H1 (cell line): ENCODE measurements at places on chromosomes 2 and 18. TPM values are rescaled to one million over a fixed set of nuclear protein-coding genes. Genes with fewer than 3 reads are reported as not detected.

- no peak for DNase-seq
Observed at GRCh38 chr2:17363846-17364245, 154.4 kb downstream of the RAD51AP2 start.

The RNF149 gene
- total RNA-seq: 21.9 and 28.2 TPM in 2 replicates

- peak; percentile 49 for DNase-seq
Observed at GRCh38 chr2:234135750-234136221, 85.3 kb downstream of the SPP2 start.

DNA sequence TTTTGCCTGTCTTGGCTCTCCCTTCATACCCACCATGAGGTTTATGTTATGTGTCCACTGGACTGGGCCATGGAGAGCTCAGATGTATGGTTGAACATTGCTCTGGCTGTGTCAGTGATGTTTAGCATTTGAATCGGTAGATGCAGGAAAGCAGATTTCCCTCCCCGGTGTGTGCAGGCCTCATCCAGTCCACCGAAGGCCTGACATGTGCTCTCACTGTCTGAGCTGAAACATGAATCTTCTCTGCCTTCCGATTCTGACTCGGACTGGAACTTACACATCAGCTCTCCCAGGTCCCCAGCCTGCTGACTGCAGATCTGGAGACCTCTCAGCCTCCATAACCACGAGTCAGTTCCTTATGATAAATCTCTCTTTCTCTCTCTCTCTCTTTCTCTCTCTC lies 72.4 kb upstream of the SLC66A3 start:
- DNase-seq: no peak

DNA sequence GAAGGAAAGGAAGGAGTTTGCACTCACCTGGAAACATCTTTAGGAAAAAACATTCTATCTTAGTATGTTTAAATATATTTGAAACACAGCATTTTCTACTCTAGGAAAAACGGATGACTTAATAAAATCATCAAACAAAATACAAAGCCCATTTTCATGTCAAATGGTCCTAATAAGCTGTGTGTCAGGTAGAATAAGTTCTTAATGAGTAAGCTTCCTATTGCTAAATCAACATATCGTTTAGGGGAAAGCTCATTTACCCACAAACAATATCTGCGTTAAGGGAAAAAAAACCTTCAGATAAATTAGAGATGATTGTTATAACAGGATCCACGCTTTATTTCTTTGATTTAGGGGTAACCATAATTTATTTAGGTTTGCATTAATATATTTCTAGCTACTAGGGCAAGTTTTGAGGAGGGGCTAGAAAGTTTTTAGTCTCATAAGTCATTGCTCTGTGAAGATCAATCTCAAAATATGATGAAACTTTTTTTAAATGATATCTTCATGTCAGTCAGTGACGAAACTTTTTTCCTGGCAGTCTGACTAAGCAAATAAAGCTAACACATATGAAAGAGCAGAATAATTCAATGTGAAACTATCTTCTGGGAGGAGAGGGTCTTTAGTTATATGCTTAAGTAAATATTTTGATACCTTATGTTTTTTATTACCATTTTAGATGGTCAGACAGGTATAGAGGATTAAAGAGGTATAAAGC lies 147.1 kb downstream of the WDSUB1 start:
- DNase-seq: no peak
